ENCODE measurements at places on chromosomes 3 and 15.

GRCh38 chr3:27252646-27253045 is 116.5 kb downstream of the NEK10 start:
- DNase-seq: no peak

GRCh38 chr3:123816673-123817207 is 67.4 kb downstream of the MYLK start:
- no peak for DNase-seq

DNA sequence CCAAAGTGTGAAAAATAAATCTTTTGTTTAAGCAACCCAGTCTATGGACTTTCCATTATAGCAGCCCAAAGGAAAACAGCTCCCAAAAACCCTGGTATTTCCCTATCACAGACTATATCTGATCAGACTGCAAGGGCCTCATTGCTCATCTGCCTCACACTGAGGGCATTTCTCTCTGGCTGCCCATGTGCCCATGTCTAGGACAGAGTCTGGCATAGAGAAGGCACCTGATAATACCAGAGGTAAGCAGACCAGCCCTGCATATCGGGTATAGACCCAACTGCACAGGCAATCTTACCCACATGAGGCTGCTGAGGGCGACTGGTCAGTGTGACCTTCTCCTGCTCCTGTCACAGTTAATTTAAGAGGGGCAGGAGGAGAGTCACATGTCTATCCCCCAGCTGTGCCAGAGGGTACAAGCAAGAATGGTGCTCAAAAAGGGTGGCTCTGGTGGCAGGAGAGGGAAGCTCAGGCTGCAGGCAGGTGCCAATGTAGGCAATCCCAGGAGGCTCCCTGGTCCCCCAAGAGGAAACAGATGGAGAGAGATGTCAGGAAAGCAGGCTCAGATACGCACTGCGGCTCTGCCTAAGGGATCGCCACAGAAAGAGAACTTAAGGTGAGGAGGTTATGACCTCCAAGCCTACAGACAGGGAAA is 3.1 kb downstream of the CSRNP1 start:
- DNase-seq: no peak

- DNase-seq: no peak
Observed at GRCh38 chr15:52498706-52499105, 30.0 kb downstream of the MYO5A start.

DNA sequence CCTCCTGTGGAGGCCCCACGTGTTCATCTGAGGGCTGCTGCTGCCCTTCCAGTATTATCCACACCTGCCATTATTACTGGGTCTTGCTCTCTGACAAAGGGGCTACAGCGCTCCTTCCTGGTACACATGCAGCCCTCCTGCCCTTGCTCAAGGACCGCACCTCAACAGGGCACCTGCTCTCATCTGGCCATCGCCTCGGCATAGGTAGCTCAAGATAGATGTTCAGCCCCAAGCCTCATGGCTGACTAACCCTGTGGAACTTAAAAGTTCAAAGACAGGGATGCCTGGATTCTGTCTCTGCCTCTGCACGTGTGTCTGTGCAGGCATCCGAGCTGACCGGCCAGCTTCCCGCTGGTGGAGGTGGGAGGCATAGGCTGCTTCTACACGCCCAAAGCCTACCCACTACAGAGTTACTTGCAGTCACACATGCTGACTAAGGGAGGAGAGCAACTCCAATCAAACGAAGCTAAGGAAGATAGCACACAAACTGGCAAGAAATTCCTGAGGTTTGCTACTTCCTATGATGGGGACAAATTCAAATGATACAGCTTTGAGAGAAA is 152.5 kb upstream of the ATP10A start:
- no peak for DNase-seq

DNA sequence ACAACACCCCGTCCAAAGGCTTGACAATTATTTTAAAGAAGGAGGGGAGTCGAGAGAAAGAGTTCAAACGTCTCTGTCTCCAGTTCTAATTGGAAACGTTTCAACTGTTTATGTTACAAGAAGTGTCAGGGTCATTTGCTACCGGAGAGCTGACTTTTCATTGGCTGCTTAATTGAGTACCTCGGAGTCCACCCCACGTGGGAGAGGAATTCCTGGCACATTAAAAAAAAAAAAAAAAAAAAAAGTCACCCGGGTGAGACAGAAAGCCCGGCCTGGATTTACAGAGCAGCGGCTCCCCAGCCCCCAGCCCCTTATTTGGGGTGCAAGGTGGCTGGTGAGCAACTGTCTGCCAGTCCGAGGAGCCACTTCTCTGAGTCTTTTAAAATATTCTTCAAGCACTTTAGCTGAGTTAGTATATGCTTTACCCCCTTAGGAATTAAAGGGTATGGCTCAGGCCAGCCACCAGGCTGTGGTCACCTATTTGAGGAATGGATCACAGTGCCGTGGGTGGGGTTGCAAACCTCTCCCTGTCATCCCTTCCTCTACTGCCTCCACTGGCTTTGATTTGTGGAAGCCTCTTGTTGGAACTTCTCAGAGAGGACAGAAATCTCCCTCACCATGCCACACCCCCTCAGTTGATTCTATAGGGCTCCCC is 3.9 kb upstream of the TLE3 start:
- no peak for DNase-seq

- no peak for DNase-seq
Observed at GRCh38 chr3:195198426-195199346, 72.3 kb downstream of the XXYLT1 start.

DNA sequence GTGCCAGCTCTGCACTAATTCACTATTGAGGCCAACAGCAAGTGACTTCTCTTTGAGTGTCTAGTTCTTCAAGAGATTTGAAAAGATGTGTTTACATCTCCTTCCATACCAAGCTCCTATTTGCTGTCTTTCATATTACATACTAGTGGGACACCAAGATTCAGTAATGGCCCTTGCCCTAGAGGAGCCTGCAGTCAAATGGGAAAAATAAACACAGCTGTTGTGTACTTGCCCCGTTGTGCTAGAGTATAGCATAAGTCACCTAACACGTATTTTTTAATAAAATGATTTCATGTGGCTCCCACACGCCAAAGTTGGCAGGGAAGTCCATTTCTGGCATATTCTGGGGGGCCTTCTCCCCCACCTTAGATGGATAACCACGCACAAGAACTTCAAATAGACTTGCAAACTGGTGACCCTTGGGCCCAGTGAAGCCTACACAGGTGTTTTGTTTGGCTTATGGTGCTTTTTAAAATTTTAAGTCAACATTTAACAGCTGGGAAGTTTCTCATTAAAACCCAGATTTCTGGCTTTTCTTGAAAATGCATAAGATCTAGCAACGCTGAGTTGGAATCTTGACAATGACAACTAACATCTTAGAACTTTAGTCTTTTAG is 95.3 kb upstream of the LPP start:
- DNase-seq: no peak

All from activated T-cell treated with anti-CD3 and anti-CD28 coated beads, Interleukin-2, amount 50 U/mL, for 48 hours (primary cell).